ENCODE measurements at places on chromosomes 13 and 19. TPM values are rescaled to one million over a fixed set of nuclear protein-coding genes. Genes with fewer than 3 reads are reported as not detected.
A peak's percentile ranks its signal among the peaks of the same experiment; 100 is the strongest.

The CD33 gene
- total RNA-seq = not detected

The WDR88 gene
- total RNA-seq = under 0.01 TPM

The CA11 gene
- total RNA-seq = 2.3 TPM

DNA sequence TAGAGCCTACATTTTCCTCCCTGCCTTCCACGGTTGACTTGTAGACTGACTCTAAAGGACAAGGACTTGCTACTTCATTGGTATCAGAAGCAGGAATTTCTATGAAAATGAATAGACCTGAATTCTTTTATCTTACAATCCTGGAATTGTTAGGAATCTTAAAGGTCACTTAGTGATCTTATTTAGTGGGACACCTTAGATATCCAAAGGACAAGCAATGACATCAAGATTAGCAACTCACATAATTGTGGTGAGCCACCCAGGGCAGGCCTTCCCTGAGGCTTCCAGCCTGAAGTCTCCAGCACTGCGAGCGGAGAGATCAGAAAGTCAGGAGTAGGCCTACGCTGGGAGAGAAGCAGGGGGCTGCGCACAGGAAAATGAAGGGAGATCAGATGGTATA lies 37.8 kb downstream of the KLF5 start:
- H3K36me3 ChIP-seq = no peaks in the 10 kb centered on the region
- no peaks in the 10 kb centered on the region for H3K4me1 ChIP-seq
- H3K27ac ChIP-seq = no peak overlapping the region
- no peak overlapping the region for H3K4me3 ChIP-seq

- DNase-seq = peak; percentile 40
- peak overlapping the region; percentile 28 for H3K4me3 ChIP-seq
- no peak overlapping the region for H3K27ac ChIP-seq
- H3K4me1 ChIP-seq = no peaks in the 10 kb centered on the region
- H3K36me3 ChIP-seq = no peaks in the 10 kb centered on the region
- H3K27me3 ChIP-seq = no peaks in the 10 kb centered on the region
Measured at GRCh38 chr13:60162096-60162495, 1.6 kb downstream of the DIAPH3 start.

- no peak overlapping the region for H3K27ac ChIP-seq
- no peak for DNase-seq
- no peaks in the 10 kb centered on the region for H3K4me1 ChIP-seq
- no peaks in the 10 kb centered on the region for H3K36me3 ChIP-seq
- no peaks in the 10 kb centered on the region for H3K27me3 ChIP-seq
- no peak overlapping the region for H3K4me3 ChIP-seq
Measured at GRCh38 chr13:53105890-53106289, 77.3 kb downstream of the OLFM4 start.

GRCh38 chr19:33080761-33081681 lies at the start of gene GPATCH1:
Gene GPATCH1 (plus strand): TSS chr19:33081181. CDS start chr19:33081194, 13 bp downstream.
- peaks cover 9% of the 10 kb centered on the region for H3K4me1 ChIP-seq
- peak within 1 kb of the TSS; percentile 94 for H3K4me3 ChIP-seq
- no peaks in the 10 kb centered on the region for H3K36me3 ChIP-seq
- peak; percentile 78 for DNase-seq

DNA sequence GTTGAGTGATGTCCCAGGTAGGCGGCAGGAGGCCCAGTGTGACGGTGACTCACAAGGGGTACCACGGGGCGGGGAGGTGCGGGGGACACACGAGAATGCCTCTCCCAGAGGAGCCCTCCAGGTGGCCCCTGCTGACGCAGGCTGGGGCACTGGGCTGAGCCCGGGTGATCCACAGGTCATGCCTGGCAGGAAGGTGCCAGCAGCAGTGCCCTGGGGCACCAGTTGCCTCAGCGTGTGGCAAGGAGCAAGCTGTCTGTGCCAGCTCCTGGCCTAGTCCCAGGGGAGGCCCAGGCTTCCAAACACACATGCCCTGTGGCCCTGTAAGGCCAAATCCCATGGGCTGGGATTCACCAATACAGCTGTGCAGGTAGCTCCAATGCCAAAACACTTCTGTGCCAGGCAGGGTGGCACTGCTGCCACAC lies 28.0 kb downstream of the AKT2 start:
- H3K27ac ChIP-seq = no peak overlapping the region
- H3K4me1 ChIP-seq = no peaks in the 10 kb centered on the region
- no peak for DNase-seq
- peaks cover 13% of the 10 kb centered on the region for H3K36me3 ChIP-seq
- H3K27me3 ChIP-seq = no peaks in the 10 kb centered on the region

DNA sequence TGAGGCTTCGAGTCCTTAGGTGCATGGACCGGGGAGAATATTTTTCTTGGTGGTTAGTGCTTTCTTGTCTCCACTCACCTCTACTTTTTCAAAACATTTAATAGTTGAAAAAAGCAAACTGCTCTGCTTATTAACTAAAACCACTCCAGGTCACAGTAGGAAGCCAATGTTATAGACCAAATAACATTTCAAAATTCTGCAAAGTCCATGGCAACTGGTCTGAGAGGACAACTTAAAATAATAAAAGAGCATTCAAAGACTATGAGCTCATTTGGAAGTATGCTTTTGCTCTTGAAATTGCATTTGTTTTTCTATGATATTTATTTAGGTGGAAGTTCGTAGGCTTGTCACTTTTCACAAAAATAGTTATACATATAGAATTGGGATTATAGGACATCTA lies 483.0 kb downstream of the DCT start:
- H3K27ac ChIP-seq = no peak overlapping the region
- H3K4me1 ChIP-seq = no peaks in the 10 kb centered on the region
- no peaks in the 10 kb centered on the region for H3K27me3 ChIP-seq
- no peak for DNase-seq

DNA sequence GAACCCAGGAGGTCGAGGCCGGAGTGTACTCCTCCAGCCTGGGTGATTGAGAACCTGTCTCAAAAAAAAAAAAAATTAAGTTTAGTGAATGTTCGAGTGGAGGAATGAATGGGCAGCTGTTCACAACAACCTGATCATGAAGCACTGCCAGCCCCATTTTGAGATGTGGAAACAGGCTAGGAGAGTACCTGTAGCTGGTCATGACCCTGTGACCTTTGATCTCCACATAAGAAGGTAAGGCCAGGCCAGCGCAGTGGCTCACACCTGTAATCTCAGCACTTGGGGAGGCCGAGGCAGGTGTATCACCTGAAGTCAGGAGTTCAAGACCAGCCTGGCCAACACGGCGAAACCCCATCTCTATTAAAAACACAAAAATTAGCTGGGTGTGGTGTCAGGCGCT lies 7.6 kb downstream of the RAVER1 start:
- H3K27ac ChIP-seq = no peak overlapping the region
- peaks cover 36% of the 10 kb centered on the region for H3K36me3 ChIP-seq
- no peaks in the 10 kb centered on the region for H3K4me1 ChIP-seq
- H3K27me3 ChIP-seq = no peaks in the 10 kb centered on the region
- no peak overlapping the region for H3K4me3 ChIP-seq

All from fibroblast of lung (primary cell).